ENCODE measurements at places on chromosomes 5 and 9.

DNA sequence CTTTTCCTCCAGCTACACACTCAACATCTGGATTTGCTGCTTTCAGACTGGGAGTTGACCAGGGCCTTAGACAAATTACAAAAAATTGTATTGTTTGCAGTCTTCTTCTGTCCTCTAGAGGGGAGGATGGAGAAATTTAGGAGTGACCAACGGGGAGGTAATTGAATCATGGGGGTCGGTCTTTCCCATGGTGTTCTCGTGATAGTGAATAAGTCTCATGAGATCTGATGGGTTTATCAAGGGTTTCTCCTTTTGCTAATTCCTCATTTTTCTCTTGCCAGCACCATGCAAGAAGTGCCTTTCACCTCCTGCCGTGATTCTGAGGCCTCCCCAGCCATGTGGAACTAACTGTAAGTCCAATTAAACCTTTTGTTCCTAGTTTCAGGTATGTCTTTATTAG lies 4.2 kb downstream of the IFNA8 start:
- DNase-seq = no peak

- no peak for DNase-seq
These were observed 136.7 kb downstream of the RGS3 start for GRCh38 chr9:113600023-113600823.

- no peak for DNase-seq
These were observed 453.5 kb downstream of the CAAP1 start for GRCh38 chr9:26439061-26439624.

GRCh38 chr5:133396814-133397213 lies 215.5 kb downstream of the FSTL4 start:
- DNase-seq = no peak

DNA sequence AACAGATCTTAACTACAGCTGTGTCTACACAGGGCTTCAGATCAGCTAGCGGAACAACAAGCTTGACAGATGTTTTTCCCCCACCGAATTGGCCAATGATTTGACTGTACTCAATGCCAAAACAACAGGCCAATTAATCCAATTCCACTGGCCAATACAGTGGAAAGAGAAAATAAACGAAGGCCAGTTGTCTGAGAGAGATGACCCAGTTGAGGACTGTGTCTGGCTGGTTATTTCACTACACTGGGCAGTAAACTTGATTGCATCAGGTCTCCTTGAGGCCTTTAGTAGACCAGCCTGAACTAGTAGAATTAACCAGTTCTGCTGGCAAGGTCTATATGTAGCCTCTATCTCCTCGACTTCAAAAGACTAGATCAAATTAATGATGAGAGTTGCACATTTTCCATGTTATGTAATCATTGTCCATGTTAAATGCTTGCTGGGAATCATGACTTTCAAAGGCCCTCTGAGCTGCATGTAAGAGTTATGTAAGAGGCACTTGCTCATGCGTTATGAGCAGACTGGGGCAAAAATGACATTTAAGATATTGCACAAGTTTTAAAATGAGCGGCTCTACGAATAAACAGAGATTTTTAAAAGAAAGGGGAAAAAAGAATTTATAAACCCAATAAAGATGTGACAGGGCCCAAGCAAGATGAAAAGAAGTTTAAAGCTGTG lies 28.3 kb downstream of the SMIM23 start:
- DNase-seq = no peak

- no peak for DNase-seq
These were observed 25.3 kb downstream of the RAPGEF6 start for GRCh38 chr5:131609774-131610173.

GRCh38 chr5:154818471-154819116 lies 31.8 kb downstream of the FAXDC2 start:
- DNase-seq = no peak

DNA sequence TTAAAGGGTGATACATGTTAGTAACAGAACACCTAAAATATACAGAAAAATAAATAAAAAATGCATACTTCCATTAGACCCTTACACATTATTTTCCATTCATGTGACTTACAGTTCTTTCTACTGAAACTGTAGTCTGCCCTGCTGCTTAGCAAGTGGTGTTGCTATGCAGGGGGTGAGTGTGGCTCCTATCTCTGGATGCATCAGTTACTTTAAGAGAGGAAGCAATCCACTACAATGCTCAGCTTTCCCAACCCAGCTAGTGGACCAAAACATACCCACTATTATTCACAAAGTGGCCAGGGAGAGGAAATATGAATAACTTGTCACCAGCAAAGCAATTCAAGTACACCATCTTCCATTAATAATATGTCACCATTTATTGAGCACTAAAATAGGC lies 121.8 kb downstream of the DOCK2 start:
- no peak for DNase-seq

DNA sequence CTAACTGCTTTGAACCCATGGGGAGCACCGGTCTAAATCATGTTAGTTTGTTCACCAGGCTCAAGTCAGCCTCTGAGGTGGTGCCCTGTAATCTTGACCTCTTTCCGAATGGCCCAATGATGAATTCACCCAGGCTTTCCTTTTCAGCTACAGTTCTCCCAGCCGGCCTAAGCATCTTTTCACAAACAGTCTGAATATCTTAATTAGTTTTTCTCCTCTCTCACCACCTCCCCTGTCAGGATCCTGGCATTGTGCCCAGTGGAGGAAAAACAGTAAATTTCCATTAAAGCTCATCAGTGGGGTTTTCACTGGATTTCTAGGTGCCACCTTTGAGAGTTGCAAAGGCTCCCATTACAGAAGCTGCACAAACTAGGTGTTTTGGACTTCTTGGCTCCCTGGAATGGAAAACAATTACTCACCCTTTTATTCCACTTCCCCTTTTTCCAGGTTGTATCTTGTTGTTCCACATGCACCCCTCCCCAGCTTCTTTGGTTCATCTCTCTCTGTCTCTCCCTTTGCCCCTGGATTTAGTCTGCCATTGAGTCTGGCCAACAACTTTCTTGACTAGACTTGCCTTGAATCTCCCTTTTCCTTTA lies 69.4 kb upstream of the ADAMTSL1 start:
- no peak for DNase-seq

DNA sequence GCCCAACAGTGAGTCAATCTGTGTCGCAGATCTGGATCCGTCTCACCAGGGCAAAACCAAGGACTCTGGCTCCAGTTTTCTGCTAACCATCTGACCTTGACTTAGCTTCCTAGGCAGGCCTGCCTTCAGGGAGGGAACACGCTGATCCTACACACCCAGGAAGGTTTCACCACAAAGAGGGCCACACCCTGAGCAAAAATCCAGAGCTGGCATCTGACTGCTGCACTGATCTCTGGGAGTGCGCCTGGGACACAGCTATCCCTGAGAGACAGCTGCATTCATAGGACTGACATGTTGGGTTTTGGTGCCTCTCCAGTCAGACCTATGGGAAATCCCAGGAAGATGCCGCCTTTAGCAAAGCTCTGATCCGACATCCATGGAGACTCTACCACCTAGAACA lies 47.5 kb downstream of the CDK5RAP2 start:
- no peak for DNase-seq

GRCh38 chr9:22169727-22170503 lies 160.8 kb upstream of the CDKN2B start:
- no peak for DNase-seq
